ENCODE measurements at places on chromosomes 1 and 21.
A peak's percentile ranks its signal among the peaks of the same experiment; 100 is the strongest.

DNA sequence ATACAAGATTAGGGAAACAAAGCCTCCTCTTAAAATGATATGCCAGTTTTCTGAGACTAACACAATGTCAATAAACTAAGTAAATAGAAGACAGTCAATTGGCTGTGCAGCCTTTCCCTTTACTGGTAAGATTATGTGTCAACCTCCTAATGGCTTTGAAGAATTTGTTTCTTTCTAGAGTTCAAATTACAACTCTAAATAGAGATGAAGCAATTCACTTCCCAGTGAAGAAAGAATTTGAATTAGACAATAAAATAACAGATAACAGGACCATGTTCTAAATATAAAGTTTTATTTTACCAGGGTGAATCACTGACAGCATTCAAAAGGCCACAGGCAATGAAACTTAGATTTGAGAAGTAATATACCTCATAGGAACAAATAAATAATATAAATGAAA, 680.3 kb downstream of the PLA2G4A start:
- DNase-seq = no peak

DNA sequence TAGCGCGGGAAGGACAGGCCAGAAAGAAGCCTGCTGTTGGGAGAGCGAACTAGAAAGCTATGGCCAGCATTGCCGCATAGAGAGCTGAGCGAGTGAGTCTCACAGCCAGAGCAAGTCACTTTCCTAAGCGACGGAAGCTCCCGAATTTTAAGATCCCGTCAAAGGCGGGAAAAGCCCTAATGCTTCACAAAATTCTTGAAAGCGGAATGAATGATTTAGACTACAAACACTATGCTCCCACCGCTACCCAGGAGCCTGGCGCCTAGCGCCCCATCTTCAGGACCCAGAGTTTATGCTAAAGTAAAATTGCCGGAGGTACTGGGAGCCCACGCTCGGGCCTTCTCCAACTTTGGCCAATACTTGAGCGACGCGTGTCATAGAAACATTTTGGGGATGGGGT, 409.9 kb upstream of the ESRRG start:
- DNase-seq = no peak

GRCh38 chr1:219495737-219496408, 117.0 kb downstream of the ZC3H11B start:
- DNase-seq = no peak

- no peak for DNase-seq
Measured at GRCh38 chr21:42629933-42630589, 23.4 kb upstream of the PDE9A start.

DNA sequence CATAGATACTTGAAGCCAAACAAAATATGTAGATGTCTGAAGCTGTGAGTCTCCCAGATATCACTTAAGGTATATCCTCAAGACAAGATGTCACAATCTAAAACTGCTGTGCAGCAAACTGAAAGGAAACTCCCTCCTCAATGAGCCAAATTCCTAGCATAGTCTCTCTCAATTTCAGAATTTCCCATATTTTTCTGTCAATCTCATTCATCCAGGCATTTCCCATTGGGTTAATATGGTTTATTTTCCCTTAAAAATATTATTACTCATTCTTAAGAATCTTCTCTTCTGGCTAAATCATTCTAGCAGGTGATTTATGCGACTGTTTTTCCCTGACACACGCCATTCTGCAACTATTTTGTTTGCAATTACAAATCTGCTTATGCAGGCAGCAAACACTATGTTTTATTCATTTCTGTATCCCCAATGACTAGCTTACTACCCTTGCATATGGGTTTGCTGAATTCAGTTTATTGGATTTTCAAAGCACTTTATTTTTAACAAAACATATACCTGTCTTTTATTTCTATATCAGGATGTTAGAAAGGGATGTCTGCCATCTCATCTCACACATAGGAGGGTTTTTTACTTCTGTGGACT, 69.9 kb downstream of the TNFSF4 start:
- no peak for DNase-seq

GRCh38 chr1:222098404-222098803, 356.5 kb upstream of the DUSP10 start:
- DNase-seq = no peak

DNA sequence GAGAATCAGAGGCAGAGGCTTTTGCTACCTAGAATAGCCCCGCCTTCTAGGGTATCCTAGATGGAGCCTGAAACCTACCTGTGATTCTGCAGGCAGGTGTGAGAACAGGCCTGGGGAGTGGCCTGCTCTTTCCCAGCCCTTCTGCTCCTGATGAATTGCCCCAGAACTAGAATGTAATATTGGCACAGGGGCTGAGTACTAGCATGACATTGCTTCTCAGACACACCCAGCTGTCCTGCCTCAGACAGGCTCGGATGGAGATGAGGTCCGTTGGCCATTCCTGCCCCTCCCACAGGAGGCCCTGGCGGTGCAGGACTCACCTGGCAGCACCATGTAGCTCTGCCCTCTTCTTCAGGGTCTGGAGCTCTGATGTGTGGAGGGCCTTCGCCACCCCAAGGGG, 237.6 kb downstream of the GRIK3 start:
- no peak for DNase-seq

DNA sequence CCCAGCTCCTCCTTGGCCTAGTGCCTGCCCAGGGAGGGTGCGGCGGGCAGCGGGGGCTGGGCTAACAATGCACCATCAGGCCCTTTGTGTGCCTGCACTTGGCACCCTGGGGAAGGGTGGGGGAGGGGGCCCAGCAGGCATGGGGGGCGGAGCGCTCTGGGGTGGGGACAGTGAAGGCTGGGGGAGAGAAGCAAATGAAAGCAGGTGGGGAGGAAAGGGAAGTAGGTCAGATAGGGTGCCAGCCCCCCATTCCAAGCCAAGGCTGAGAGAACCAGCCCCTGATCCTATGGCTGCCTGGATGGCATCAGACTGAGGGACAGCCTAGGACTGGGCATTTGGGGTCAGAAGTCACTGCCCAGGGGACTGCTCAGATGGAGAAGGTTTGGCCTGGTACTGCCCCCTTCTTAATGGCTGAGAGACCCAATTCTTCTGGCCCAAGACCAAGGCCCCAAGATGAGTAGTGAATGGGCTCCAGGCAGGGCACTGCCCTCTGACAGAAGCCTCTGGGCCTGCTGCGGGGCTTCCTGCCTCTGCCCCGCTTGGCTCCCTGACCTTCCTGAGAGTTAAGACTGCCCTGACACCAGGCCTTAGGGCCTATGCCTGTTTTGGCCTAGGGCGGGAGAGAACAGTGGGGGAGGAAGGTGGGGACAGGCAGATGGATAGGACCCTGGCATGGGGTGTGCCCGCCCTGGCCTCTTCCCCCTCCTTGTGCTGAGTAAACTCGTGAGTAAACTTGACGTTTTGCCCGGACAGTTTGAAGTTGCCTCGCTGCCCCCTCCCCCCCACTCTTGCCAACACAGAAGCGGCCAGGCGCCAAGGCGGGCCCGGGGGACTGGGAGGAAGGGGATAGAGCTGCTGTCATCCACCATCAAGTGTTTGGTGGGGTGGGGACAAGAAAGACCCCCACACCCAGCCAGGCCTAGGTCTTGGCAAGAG, 2.7 kb downstream of the ZBTB7B start:
- no peak for DNase-seq

- no peak for DNase-seq
Measured at GRCh38 chr1:165632491-165632890, 1.5 kb downstream of the MGST3 start.

DNA sequence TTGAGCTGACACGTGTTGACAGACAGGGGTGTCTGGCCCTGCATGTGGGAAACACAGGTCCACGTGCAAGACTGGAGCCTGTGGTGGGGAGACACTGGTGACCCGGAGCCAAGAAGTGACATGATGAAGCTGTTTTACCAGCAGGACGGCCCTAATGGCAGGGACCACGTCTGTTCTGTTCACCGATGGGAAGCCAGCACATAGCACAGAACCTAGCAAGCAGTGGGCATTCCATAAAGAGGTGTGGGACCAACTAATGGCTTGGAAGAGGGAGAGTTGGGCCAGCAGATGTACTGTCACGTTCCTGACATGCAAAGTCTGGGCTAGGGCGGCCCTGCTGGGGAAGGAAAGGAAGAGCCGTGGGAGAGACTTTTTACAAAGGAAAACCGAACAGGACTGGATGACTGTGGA, 15.3 kb downstream of the NAV1 start:
- no peak for DNase-seq

GRCh38 chr1:179094818-179095217, 12.9 kb downstream of the TOR3A start:
- DNase-seq = no peak

DNA sequence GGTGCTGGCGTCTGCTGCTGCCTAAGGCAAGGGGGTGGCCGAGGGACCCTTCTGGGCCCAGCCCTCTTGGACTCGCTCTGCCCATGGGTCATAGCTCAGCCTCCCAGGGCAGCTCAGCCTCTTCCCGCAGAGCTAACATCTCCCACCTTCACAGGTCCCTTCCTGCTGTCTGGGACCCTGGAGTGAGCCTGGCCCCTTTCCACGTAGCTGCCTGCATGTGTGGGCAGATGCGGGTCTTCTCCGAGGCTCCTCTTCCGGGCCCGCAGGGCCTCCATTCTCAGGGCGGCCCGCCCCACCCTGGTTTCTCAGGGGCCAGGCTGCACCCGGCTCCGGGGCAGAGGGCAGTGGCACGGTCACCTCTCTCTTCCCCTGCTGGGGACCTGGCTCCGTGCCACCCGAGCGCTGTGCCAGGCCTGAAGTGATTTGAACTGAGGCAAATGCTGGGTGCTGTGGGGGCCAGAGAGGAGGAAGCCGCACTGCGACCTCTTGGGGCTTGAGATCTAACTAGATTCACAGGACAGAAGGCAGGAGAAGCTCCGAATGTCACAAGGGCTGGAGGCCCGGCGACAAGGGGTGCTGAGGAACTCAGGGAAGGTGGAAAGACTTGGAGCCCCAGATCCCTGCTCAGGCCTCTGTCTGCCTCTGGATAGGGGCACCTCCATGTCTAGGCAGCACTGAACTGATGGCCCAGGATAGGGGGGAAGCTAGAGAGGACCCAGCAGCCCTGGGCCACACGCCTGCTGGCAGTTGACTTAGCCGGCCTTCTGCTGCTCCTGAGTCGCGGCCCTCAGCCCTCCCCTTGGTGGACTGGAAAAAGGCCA, 40.7 kb downstream of the COQ8A start:
- DNase-seq = no peak

- peak; percentile 48 for DNase-seq
Measured at GRCh38 chr21:36927719-36928117, 38.8 kb downstream of the HLCS start.

Measured in activated T-helper 1 cell treated with anti-CD3 and anti-CD28 coated beads, Interleukin-2, amount 50 U/mL, for 16 hours (primary cell).